Hippocampal formation (tissue), 2 donors: ENCODE measurements at places on chromosomes 7 and 10.

- DNase-seq, result no peak
These were observed 1.4 kb downstream of the MINDY3 start for GRCh38 chr10:15858861-15859281.

- DNase-seq, result no peak
These were observed 92.1 kb upstream of the SAMD8 start for GRCh38 chr10:75019370-75019769.

DNA sequence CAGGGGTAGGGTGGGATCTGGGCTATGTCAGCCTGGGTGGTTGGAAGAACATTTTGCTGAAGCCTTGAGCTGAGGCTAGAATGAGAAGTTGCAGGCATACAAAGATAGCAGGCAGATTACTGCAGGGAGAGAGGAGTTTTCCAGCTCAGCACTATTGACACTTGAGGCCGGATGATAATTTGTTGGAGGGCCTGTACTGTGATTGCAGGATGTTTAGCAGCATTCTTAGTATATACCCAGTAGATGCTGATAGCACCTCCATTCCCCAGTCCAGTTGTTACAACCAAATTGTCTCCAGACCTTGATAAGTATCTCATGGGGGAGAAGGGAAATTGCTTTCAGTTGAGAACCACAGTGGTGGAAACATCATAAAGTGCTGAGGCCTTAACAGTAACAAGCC is 158.6 kb upstream of the CHRM2 start:
- no peak for DNase-seq

DNA sequence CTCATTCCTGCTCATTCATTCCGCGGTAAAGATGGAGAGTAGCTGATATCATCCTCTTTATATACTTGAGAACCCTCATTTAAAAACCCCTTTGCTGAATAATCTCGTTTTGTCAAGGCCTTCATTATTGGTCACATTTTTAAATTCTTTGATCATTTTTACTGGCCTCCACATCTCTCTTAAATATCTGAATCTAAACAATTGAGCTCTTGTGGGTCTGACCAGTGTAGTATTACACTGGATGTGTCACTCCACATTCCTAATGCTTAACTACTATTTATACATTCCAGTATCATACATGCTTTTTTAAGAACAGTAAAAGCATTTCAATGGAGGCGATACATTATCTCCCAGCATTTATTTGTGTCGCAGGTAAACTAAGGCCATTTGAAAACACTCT is 12.6 kb upstream of the PRPS1L1 start:
- no peak for DNase-seq

DNA sequence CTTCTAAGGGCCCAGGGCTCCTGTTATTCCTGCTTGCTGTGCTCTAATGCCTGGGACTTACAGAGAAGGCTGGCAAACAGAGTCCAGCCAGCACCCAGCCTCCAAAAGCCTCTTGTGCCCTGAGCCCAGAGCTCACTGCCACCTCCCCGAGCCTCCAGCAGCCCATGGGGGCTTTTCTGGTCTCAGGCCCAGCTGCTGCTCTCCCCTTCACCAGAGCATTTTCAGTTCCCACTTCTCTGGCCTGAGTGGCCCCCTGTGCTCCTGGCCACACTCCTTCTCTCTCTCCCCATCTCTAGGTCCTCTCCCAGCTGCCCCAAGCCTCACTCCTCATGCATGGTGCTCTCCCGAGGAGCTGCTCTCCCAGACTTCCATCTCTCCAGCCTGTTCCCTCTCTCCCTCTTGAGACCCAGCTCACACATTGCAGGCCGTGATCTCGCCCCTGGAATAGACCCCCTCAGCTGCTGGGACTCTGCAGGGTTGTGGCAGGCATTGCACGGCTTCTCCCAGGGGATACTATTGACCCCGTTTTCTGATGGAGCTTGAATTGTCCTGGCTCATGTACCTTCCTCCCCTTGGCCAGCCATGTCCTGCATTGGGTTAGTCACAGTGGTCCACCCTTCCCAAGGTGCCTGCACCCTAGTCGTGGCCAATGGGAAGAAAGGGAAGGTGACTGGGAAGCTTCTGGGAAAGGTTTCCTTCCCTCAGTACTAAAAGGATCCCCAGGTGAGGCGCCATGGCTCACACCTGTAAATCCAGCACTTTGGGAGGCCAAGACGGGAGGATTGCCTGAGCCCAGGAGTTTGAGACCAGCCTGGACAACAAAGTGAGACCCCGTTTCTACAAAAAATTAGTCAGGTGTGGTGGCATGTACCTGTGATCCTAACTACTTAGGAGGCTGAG is 9.0 kb upstream of the RASSF4 start:
- DNase-seq, result no peak
